ENCODE measurements at places on chromosomes 12 and 14. TPM values are rescaled to one million over a fixed set of nuclear protein-coding genes. Genes with fewer than 3 reads are reported as not detected.

Gene NRIP2
- total RNA-seq: not detected

Gene GOLT1B
- 23.6 TPM for total RNA-seq

Gene AICDA
- 3.6 TPM for total RNA-seq

Gene IFNG-AS1
- total RNA-seq: 3.2 TPM

Gene USP15
- 122 TPM for total RNA-seq

Gene SLC8A3
- 0.13 TPM for total RNA-seq

Gene MIPOL1
- not detected for total RNA-seq

Gene ANO4
- total RNA-seq: not detected

Gene SLC4A8
- total RNA-seq: 5.8 TPM

Gene NANOG
- not detected for total RNA-seq

DNA sequence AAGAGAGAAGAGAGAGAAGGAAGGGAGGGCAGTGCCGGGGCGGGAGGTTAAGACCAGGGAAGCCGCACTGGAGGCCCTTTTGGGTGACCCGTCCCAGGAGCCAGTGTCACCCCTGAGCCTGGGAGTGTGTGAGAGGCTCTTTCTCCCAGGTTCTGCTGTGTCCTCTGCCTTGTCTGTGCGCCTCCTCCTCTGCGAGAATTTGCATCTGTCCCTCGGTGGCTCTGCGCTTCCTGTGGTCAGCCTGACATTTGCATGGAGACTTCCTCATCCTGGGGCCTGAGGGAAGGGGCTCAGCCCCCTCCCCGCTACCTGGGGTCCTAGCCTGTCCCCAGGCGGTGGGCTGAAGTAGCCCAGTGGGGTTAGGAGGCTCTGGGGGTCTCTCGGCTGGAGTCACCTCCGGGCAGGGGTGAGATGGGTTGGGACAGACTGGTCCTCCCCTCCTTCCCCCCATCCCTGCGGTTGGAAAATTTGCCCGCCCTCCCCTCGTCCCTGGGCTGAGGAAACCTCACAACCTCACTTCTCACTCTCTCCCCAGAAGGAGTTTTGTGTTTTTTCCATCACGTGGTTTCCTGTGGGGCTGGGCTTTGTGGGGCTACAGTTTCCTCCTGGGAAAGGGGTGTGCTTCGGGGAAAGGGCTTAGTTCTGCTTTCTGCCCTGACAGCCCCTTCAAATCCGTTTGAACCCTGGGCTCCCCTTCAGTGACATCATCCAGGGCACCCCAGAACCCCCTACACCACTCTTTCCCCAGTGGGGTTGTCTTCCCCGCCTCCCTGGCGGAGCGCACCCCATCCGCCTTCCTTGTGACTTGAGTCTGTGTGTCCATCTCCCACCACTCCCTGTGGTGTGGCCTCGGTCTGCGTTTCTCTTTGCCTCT, 2.5 kb downstream of the PTPN6 start:
- DNase-seq: peak; percentile 72

DNA sequence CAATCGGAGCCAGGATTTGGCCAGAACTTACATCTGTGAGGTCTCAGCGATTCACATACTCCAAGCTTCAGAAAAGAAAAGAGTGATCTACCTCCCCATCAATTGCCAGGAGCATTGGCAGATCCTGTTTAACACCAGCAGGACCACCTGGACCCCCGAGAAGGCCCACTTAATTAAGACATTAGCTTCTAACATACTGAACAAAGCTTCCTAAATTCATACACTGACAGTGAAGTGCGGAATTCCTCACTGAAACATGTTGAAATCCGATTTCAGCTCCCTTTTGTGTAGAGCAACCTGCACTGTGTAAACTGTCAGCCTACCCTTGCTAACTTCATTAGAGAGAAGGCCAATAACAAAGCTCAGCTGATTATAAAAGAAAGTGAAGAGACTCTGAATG, 274.0 kb downstream of the NOVA1 start:
- no peak for DNase-seq

DNA sequence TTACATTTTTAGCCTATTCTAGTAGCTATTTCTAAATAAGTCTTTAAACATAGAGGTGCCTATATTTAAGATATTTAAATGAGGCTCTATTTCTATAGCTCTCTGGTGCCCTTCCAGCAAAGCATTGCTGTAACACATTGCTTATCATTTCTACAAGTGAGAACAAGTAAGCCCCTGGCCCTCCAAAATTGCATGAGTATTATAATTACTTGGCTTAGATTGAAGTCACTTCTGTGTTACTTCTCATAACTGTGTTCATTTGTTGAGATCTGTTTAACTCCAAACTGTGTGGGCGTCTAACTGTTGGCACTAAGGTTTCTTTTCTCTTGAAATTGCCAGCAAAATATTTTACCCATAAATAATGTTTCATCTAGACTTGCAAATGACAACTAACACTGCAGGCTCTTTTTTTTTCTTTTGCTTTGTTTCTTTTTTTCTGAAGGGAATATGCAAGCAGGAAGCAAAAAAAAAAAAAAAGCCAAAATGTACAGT, 66.5 kb downstream of the DAD1 start:
- DNase-seq: no peak

- no peak for DNase-seq
These were observed 1.9 kb upstream of the KRT78 start for GRCh38 chr12:52850681-52851080.

DNA sequence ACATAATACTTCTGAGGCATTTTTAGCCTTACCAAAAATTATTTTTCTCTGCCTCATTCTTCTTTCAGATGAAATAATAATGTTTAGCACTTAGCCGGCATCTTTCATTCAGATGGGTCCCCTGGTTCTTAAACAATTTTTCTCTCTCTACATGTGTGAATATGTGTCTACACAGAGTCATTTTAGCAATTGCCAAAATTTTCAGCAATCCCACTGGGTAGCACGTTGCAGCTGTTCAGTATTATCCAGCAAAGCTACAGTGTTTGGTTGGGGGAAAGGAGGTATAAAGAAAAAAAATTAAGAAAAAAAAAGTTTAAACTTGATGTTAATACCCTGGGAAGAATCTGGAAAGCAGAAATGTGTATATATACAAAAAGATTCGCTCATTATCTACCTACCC, 160.5 kb upstream of the TRHDE start:
- DNase-seq: no peak

- no peak for DNase-seq
These were observed 22.4 kb upstream of the LTBP2 start for GRCh38 chr14:74634481-74634880.

DNA sequence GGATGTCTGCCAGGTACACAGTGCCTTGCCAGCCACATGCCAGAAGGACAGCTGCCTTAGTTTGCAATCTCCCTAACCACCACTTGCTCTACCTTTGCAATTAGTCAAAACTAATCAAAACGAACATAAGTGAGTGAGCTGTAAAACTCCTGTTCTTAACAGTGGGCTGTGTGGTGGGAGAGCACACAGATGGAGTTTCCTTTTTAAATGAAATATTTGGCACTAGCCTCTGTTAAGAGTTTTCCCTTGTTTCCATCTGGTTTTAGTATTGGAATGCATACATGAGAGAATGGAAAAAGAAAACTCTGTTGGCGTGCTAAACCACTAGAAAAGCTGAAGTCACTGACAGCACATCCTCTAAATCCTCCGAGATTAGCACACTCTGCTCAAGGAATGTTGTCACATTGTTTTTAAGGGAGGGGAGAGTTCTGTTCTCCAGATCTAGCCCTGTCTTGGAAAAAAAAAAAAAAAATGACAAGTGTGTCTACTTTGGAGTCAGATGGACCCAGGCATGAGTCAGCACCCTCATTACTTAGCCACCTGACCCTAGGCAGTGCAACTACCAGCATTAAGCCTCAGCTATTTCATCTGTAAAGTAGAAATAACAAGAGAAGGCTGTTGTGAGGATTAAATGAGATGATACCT, 83.9 kb downstream of the STXBP6 start:
- DNase-seq: no peak

GRCh38 chr12:130506844-130507243, 169.2 kb downstream of the PIWIL1 start:
- DNase-seq: no peak

DNA sequence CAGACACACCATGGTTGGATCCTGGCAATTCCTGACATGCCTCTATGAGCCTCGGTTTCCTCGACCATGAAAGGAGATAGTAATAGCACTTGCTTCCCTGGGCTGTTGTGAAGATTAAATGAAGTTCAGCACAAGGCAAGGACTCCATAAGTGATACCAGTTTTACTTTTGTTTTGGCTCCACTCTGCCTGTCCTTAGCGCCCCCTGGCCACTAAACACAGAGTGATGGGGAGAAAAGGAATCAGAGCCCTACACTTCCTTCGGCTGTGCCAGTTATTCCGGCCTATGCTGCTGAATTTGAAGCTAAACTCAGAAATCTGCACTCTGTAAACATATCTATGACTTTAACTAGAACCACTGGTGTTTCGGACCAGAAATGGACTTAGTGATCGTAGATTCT, 173.8 kb downstream of the C12orf75 start:
- DNase-seq: no peak

- no peak for DNase-seq
These were observed 106.0 kb upstream of the PRICKLE1 start for GRCh38 chr12:42695490-42695995.

DNA sequence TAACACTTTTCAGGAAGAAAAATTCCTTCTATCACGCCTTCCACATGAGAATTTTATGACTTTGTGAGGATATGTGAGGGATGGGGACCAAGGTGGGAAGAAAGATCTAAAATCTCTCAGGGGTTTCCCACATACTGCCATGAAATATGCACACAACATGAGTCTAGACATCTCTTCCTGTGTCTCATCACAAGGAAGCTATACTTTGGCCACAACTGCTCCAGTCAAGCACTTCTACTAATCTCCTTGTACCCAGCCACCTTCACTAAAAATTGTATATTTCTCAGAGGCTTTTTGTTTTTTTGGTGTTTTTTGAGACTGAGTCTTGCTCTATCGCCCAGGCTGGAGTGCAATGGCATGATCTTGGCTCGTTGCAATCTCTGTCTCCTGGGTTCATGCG, 3.2 kb downstream of the OSBPL8 start:
- no peak for DNase-seq

- DNase-seq: no peak
These were observed 158.4 kb upstream of the RASSF8 start for GRCh38 chr12:25800101-25800500.

DNA sequence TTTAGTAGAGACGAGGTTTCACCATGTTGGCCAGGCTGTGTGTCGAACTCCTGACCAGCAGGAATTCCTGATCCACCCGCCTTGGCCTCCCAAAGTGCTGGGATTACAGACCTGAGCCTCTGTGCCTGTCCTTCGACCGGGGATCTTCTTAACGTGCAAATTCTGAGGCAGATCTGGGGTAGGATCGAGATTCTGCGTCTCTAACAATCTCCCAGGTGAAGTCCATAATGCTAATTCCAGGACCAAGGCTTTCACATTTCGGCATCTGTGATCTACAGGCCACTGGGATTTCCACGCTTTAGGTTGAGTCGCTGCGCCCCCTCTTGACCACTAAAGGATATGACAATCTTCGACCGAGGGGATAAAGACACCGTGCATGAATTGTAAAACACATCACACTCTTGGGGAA, 24.8 kb downstream of the FOS start:
- peak; percentile 41 for DNase-seq

DNA sequence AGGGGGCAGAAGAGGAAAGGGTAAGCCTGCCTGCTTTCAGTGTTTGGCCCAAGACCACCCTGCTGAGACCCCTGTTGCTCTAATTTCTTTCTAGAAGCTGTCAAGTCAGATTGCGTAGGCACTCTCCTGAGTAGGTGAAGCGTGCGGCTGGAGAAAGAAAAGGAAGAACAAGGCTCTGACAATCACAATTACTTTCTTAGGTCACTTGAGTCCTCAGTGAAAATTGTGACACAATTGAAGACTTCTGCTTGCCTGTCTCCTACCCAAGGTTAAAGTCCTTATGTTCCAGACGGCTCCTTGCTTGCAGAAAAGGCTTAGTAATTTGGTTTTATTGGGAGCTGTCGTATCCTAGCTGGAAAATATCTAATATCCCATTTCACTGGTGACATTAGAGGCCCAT, 721 bp upstream of the CTSG start:
- DNase-seq: no peak

DNA sequence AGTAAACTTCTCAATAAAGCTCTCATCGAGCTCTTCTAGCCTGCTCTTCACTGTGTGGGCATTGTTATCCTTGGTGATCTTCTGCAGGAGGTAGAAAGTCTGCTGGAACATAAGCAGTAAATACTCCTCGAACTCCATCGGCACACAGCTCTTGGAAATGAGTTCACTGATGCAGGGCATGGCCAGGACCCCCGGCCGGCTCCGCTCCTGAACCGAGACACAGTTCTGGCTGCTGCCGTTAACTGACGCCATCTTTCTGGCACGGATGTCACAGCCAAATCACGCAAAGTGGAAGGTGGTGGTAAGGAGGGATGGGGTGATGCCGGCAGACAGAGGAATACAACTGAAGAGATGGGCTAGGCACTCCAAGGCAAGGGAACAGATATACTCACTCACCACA, 23.7 kb upstream of the EDDM3A start:
- no peak for DNase-seq

DNA sequence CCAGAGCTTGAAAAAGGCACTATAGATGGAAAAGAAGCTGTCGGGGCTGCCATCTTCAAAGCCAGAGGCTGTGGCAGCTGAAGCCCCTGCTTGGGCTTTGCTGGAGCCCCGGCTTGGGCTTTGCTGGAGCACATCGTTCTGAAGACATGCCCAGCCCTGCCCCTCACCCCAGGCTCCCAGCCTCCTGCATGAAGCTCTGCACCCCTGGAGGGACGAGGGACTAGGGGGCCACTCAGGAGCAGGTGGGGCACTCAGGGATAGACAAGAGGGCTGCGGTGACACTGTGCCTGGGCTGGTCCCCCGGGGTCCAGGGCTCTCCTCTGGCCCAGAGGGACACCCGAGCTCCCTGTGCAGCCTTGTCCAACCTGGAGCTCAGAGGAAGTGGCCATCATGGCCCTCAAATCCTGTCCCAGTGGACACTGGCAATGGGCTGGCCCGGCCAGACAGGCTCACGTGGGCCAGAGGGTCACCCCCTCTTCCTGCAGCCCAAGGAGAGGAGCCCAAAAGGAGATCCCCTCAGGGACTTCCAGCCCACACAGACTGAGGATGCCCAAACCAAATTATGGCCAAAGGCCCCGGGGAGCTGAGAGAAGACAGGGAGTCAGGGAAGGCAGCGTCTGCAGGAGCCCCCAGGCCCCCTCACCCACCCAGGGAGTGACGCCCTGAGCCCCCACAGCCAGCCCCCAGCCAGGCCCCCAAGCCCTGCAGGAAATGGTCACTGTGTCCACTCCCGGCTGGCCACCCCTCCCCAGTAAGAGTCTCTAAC, 23.1 kb upstream of the C14orf180 start:
- DNase-seq: no peak

DNA sequence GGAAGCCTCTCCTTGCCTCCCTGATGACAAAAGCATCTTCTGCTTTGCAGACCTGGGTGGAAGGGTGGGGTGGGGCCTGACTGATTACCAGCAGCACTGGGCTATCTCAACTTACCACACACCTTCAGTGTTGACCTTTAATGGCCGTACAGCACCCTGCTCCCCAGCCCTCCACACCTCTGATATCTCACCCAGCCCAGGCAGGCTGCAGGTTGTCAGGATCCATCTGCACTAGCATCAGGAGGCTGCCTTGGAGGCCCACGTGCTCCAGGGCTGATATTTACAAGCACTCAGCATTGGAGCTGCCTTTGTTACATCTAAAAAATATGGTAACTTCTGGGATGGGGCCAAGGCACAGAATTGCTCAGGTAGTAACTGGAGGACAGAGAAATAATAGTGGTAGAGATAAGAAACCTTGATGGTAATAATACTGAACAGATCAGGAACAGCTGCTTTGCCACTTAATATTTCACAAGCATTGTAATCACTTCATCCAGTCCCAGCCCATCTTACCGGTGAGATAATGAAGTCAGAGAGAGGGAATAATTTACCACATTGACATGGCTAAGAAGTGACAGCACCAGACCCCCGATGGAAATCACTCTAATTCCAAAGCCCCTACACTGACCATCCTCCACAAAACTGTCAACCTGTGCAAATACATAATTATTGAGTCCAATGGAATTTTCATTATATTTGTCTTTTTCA, 125.2 kb upstream of the RFLNA start:
- no peak for DNase-seq
